Left lung (tissue), 14 donors: ENCODE measurements at places on chromosomes 1 and 21. TPM values are rescaled to one million over a fixed set of nuclear protein-coding genes. Genes with fewer than 3 reads are reported as not detected.

DNA sequence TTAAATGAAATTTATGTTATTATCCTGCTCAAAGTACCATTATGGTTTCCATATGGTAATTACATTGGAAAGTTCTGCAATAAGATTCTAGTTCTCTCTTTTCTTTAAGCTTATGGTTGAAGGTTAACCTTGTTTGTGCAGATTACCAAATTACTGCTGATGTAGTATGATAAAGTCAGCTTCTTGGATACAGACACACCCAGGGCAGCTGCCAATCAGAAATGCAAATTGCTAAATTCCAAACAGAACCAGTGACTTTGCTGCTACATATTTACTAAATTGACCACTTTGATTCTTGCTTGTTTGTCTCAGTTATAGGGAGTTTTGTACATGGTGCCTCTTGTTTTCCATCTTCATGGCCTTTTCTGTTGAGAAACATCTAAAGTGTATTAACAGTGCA lies 26.5 kb downstream of the GNAT2 start:
- no peak overlapping the region for H3K27ac ChIP-seq
- no peak overlapping the region for H3K4me3 ChIP-seq
- H3K27me3 ChIP-seq = no peaks in the 10 kb centered on the region
- no peaks in the 10 kb centered on the region for H3K4me1 ChIP-seq
- DNase-seq = no peak

DNA sequence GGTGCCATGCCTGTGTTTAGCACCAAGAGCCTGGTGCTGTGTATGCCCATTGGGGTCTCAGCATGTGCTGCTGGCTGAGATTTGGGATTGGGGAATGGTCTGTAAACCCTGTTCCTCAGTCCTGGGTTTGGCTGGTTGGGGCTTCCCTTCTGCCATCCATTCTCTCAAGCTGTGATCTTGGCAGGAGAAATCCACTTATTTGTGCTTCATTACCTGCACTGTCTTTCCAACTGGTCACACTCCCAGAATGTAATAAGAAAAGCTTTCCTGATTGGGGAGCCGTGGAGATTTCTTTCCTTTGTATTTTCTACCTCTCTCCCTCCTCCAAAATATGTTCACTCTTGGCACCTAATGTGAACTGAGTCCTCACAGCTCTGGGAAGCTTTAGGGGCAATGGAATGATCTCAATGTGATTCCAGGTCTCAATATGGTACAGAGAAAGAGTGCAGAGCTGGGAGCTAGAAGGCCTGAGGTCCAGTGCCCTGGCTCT lies 23.0 kb upstream of the KCNA10 start:
- H3K27ac ChIP-seq = no peak overlapping the region
- no peaks in the 10 kb centered on the region for H3K4me1 ChIP-seq
- DNase-seq = no peak
- no peak overlapping the region for H3K4me3 ChIP-seq
- no peaks in the 10 kb centered on the region for H3K27me3 ChIP-seq

CA6 gene
- not detected for total RNA-seq

- no peaks in the 10 kb centered on the region for H3K36me3 ChIP-seq
- H3K4me1 ChIP-seq = no peaks in the 10 kb centered on the region
- no peak overlapping the region for H3K27ac ChIP-seq
- no peak overlapping the region for H3K4me3 ChIP-seq
Measured at GRCh38 chr1:209162651-209163050, 420.9 kb upstream of the CAMK1G start.

DNA sequence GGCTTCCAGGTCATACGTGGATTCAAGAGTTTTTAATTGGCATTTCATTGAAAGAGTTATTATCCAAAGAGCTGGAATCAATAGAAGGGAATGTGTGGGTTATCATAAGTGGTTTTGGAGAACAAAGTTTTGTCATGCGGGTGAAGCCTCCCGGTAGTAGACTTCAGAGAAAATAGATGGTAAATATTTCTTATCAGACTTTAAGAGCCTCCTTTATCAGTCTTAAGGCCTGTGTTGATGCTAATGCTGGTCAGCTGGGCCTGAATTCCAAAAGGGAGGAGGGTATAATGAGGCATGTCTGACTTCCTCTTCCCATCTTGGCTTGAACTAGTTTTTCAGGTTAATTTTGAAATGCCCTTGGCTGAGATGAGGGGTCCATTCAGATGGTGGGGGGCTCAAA lies 89.7 kb downstream of the ITSN1 start:
- H3K4me3 ChIP-seq = no peak overlapping the region

VHLL gene
- total RNA-seq = not detected

PADI2 gene
- 35.4 TPM for total RNA-seq

NR0B2 gene
- total RNA-seq = 7.8 TPM

SLC27A3 gene
- 56.5 TPM for total RNA-seq

GRCh38 chr1:231972111-231972445 lies 345.5 kb downstream of the DISC1 start:
- H3K4me1 ChIP-seq = peaks cover 12% of the 10 kb centered on the region
- no peak for DNase-seq
- H3K4me3 ChIP-seq = no peak overlapping the region
- no peaks in the 10 kb centered on the region for H3K27me3 ChIP-seq
- H3K27ac ChIP-seq = no peak overlapping the region

CCDC17 gene
- 0.70 TPM for total RNA-seq

- H3K27ac ChIP-seq = no peak overlapping the region
- no peak overlapping the region for H3K4me3 ChIP-seq
- H3K36me3 ChIP-seq = no peaks in the 10 kb centered on the region
- DNase-seq = no peak
- H3K4me1 ChIP-seq = peaks cover 6% of the 10 kb centered on the region
Measured at GRCh38 chr1:63880958-63881576, 107.2 kb downstream of the ROR1 start.

DNA sequence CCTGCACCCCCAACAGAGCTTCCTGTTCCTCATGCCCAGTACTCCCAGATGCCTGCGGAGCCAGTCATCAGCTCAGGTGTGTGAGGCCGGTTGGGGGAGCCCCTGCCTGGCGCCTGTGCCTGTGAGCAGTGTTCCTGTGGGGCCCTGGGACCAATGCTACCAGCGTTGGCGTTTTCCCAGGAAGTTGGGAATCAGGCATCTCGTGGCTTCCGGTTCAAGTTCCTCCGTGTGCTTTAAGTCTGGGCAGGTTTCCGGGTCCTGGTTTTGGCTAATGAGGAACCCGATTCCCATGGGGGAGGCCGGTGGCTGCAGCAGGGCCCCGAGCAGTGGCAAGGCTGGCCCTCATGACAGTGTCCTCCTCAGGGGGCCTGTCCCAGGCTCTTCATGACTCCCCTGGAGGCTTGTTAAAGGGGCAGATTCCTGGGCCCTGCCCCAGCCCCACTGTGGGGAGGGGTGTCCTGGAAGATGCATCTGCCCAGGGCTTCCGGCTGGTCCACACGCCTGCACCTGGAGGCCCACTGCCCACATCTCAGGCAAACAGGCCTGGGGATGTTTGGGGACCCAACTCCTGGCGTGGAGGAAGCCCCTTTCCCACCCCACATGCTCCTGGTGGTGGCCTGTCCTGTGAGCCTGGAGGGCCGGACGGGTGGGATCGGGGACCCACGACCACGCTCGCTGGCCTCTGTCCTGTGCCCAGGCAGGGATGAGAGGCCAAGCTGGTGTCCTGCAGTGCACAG lies 26.2 kb downstream of the TP73 start:
- DNase-seq = no peak
- H3K4me1 ChIP-seq = no peaks in the 10 kb centered on the region
- no peak overlapping the region for H3K4me3 ChIP-seq

AADACL4 gene
- not detected for total RNA-seq
